ENCODE measurements at places on chromosomes 13 and 19. TPM values are rescaled to one million over a fixed set of nuclear protein-coding genes. Genes with fewer than 3 reads are reported as not detected.

The CYP4F12 gene
- 3.4 TPM for polyA plus RNA-seq

The TPTE2 gene
- polyA plus RNA-seq = not detected

The LHB gene
- 30.1 TPM for polyA plus RNA-seq

The DNAAF3 gene
- polyA plus RNA-seq = 3.0 TPM
